Hippocampal formation (tissue), 2 donors: ENCODE measurements at places on chromosomes 7 and 10.

GRCh38 chr10:5079836-5080235, 14.4 kb upstream of the AKR1C3 start:
- no peak for DNase-seq

DNA sequence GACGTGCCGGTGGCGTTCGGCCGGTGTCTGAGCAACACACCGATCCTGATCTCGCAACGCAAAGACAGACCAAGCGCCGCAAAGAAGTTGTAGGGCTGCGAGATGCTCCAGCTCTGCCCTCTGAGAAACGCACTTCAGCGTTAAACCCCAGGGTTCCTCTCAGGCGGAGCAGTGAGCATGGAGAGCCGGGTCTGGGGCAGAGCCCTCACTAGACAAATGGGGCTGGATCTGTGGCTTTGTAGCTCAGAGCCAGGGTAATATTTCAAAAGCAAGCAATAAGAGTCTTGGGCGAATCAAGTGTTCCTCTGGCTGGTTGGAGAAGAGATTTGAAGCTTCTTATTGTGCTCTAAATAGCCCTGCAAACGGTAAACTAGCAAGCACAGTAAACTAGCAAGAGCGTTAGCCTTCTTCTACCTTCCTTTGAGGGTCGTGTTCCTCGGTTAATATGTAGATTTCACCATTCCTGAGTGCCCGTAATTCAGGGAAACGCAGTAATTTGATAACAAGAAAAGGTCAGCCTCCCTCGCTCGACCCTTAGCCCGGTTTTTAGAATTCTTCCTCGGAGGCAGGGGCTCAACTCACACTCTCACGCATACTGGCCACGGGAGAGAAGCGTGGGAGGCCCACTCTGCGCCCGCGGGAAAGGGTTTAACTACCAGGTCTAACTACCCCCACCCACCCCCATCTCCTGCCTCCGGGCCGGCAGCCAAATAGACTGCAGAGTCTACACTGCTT, 6.7 kb downstream of the SKAP2 start:
- DNase-seq, result no peak

GRCh38 chr7:55484834-55485233, 87.5 kb downstream of the VOPP1 start:
- DNase-seq, result no peak

GRCh38 chr10:126199221-126199998, 188.9 kb downstream of the ADAM12 start:
- no peak for DNase-seq

- DNase-seq, result peak; percentile 77
These were observed 43.6 kb downstream of the PIP4K2A start for GRCh38 chr10:22670788-22671187.

DNA sequence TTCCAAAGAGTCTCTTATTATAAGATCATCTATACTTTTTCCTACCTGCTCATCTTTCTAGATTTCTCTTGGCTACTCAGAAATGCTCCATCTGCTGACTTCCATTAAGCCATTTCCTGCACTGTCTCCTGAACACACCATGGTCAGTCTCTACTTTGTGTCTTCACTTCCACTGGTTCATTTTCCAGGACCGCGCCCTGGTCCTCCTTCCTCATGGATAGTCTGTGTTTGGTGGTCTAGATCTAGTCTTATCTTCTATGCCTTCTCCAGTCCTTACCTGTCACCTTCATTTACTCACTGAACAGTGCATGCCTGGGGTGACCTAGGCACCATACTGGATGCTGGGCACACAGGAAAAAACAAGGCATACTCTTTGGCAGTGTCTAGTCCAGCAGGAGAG, 11.8 kb downstream of the INSYN2A start:
- DNase-seq, result no peak

GRCh38 chr10:6072215-6072934, 10.2 kb upstream of the IL2RA start:
- DNase-seq, result no peak

DNA sequence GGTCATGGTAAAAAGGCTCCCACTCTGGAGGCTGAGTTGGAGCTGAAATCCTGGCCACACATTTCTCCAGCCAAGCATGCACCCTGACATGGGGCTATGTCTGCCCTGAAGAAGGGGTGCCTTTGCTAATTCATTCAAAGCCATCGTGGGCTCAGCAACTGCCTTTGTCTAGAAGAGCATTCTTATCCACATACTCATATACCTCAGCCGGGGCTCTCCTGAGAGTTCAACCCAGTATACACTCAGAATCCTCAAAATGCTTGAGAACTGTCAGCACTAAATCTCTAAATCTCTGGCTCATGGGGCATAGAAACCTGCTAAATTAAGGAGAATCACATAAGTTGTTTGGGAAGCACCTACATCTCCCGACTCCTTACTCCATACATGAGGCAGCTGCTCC, 89.3 kb downstream of the MRPL32 start:
- DNase-seq, result no peak

GRCh38 chr7:106793015-106793975, 71.8 kb upstream of the PIK3CG start:
- DNase-seq, result no peak

GRCh38 chr7:91407942-91408341, 143.7 kb downstream of the FZD1 start:
- DNase-seq, result no peak

GRCh38 chr10:80674809-80675208, 137.1 kb downstream of the SH2D4B start:
- no peak for DNase-seq

DNA sequence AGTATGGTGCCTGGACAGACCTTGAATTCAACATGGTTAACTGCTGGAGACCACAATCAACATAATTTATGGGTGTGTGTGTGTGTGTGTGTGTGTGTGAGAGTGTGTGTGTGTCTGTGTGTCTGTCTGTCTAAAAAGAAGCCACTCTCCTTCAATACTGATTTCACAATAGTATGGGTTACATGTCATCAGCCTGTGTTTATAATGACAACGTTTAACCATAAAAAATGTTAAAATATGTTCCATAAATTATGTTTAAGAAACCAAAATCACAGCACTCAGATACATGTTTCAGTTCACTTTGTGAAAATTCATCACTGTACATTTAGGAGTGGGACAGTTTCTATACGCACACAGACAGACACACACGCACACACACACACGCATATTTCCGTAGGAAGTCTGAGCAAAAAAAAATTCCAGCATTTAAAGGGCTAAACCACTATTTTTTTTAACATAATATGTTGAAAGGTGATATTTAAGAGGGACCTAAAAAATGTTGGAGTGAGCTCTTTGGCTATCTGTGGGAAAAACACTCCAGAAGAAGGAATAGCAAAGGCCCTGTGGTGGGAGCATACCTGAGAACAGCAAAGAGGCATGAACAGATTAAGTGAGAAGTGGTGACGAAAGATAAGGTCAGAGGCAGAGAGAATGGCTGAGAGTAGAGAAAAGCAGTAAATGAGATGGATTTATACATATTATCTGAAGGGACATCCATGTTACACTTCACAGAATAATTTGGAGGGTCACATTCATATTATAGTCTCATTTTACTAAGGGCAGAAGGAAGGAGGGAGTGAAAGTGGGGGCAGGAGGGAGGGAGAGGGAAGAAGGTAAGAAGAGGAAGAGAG, 10.9 kb downstream of the PDZD8 start:
- no peak for DNase-seq

DNA sequence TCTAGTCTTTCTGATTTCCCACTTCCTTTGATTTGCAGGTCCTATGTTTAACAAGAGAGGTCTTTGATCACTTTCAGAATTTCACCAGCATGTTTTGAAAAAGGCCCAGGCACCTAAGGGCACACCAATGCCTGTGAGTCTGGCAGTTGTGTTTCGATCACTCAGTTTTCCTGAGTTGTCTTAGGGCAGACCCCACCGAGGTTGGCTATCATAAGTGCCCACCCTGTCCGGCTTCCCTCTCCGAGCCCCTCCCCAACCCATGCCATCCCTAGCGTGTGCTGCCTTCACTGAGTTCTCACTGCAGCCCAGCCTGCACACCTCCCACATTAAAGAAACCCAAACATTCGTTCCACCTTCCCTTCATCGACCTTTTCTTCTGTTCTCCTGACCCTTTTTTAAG, 257.9 kb downstream of the GRID1 start:
- no peak for DNase-seq

GRCh38 chr7:121266307-121266894, 62.4 kb upstream of the WNT16 start:
- no peak for DNase-seq

DNA sequence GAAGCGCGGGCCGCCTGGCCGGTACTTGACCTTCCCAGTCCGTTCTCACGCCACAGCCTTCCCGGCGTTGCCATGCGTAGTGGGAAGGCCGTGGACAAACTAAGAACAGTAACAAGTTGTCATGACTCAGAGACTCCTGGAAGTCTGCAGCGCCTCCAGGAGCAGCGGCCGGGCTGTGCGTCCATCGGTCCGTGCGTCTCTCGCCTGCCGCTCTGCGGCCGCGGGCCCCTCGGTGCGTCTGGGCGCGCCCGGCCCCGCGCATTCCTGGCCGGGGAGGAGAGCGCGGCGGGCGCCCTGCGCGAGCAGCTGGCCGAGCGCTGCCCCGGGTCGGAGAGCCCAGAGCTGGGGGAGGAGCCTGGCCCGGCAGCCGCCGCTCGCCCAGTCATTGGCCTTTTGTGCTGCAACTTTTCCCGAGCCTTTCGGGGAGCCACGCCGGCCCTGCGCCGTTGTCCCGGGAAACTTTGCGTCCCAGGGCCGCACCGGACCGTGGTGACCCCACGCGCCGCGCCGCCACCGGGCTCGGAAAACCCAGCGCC, 123.7 kb downstream of the TACC2 start:
- DNase-seq, result peak; percentile 17

- DNase-seq, result no peak
These were observed 102.7 kb downstream of the CUBN start for GRCh38 chr10:17026686-17027485.

DNA sequence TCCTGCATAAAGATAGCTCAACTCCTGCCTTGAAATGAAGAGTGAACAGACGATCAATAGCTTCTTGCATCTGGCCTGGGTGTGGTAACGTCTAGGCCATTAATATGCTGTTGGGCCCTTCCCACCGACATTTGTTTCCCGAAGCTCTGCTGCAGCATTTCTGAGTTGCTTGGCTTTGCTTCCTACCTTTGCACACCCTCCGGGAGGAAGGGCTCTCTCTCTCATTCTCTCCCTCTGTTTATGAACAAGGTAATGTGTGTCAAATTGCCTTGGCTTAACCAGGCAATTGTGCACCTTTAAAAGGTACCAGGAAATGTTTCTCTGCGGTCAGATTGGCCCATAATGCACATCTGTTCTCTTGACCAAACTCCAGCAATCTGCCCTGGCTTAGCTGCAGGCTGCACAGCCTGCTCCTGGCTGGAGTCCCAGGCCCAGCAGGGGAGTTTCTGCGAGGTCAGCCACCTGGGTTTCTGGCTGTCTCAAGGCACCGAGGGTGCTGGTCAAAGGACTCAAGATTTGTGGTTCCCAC, 223.7 kb downstream of the SNX10 start:
- DNase-seq, result no peak

- no peak for DNase-seq
These were observed 10.2 kb downstream of the EN2 start for GRCh38 chr7:155467846-155468784.

DNA sequence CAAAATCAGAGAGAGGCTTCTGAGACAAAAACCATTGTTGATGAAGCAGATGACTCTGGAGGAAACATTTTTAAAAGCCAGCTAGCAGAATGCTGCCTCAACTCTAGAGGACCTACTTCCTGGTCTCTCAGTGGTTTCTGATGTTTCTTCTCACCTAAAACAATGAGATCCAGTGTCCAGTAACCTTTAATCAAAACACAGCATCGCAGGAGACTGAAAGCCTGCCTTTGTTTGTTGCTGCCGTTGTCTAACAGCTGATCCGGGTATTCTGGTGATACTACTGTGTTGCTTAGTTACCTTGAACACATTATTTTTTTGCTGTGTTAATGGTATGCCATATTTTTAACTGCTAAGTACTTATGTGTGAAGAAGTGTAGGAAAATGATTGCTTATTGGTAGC, 70.9 kb downstream of the WIPF3 start:
- no peak for DNase-seq

- DNase-seq, result no peak
These were observed 64.0 kb downstream of the BBS9 start for GRCh38 chr7:33193308-33193864.

GRCh38 chr10:123769647-123770046, 103.5 kb downstream of the GPR26 start:
- no peak for DNase-seq

- DNase-seq, result no peak
These were observed 163.0 kb upstream of the PPP2R2D start for GRCh38 chr10:131737543-131738395.

DNA sequence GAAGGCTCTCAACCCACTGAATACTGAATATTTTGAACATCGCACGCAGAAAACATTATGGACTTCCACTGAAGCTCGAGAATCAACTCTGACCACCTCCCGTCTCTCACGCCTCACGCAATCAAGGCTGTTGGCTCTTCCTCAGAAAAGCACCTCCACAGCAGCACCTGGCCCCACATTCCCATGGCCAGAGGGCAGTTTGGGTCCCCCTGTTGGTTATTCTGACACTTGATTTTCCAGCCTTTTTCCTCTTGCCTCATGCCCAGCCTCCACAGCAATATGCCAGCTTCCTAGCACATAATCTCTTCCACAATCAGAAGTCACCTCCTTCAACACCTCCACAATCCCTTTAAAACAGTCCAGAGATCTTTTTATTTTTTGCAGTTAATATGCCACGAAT, 55.9 kb downstream of the SVOPL start:
- DNase-seq, result no peak

DNA sequence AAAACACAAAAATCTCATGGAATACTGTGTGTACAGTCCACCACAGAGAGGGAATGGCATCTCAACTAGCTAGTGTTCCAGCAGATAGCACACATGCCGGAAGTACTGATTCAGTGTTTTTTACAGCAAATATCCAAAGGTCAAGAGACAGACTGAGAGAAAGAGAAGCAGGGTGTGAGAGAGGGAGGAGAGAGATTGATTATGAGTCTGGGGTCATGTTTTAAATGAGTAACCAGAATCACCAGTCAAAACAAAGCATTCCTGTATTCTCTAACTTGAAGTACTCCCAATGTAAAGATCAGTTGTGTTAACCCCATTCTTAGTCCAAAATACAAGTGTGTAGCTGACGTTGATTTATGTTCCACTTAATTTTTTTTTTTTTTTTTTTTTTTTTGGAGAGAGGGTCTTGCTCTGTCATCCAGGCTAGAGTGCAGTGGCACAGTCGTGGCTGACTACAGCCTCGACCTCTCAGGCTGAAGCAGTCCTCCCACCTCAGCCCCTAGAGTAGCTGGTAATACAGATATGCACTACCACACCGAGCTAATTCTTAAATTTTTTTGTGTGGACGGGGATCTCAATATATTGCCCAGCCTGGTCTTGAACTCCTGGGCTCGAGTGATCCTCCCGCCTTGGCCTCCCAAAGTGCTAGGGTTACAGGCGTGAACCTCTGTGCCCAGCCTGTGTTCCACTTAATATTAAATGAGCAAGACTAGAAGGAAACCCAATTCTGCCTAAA, 114.2 kb downstream of the TAF3 start:
- DNase-seq, result no peak

- no peak for DNase-seq
These were observed 598.6 kb downstream of the XPNPEP1 start for GRCh38 chr10:109324721-109325120.

GRCh38 chr10:71799608-71800453, 26.5 kb upstream of the VSIR start:
- DNase-seq, result no peak

GRCh38 chr7:44944821-44945220, 34.0 kb downstream of the MYO1G start:
- no peak for DNase-seq

- DNase-seq, result no peak
These were observed 96.2 kb downstream of the EXOC4 start for GRCh38 chr7:133349101-133349500.
